Kidney (tissue), 22 donors: ENCODE measurements at places on chromosomes 1 and 21. TPM values are rescaled to one million over a fixed set of nuclear protein-coding genes. Genes with fewer than 3 reads are reported as not detected.

DNA sequence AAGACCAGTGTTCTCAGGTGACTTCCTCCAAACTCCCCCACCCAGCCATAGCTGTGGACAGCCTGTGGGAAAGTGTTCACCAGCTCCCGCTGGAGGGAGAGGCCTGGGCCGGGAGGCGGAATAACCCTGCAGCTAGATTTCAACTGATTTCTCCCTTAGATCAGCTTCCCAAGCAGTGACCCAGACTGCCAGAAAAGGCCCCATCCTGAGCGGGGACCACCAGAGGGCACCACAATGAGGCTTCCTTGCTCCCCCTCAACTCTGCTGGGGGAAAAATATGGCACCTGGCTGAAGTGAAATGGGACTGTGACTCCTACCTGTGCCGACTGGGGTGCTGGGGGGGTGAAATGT lies 50.8 kb downstream of the RHBG start:
- peaks cover 57% of the 10 kb centered on the region for H3K27me3 ChIP-seq
- H3K27ac ChIP-seq, result no peak overlapping the region
- peaks cover 10% of the 10 kb centered on the region for H3K4me1 ChIP-seq

GRCh38 chr21:40830836-40831235 lies 16.1 kb downstream of the DSCAM start:
- H3K27ac ChIP-seq, result no peak overlapping the region
- H3K4me1 ChIP-seq, result no peaks in the 10 kb centered on the region
- no peaks in the 10 kb centered on the region for H3K27me3 ChIP-seq
- no peaks in the 10 kb centered on the region for H3K36me3 ChIP-seq
- H3K4me3 ChIP-seq, result no peak overlapping the region

DNA sequence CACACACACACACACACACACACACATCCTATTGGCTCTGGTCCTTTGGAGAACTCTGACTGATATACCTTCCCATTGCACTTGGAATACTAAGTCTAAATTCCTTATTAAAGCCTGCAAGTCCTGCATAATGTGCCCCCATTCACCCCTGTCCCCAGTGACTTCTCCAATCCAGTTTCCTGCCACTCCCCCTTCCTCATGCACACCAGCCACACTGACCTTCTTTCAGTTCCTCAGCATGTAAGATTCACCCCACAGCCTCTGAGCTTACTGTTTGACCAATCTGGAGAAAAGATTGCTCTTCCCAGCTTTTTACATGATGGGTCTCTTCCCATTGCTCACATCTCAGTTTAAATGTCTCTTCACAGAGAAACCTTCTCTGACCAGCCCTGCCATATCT lies 146.6 kb downstream of the TBX15 start:
- no peaks in the 10 kb centered on the region for H3K4me1 ChIP-seq
- H3K27ac ChIP-seq, result no peak overlapping the region
- no peak for DNase-seq
- no peak overlapping the region for H3K4me3 ChIP-seq
- no peaks in the 10 kb centered on the region for H3K27me3 ChIP-seq
- H3K36me3 ChIP-seq, result no peaks in the 10 kb centered on the region

Gene SERPINC1
- 0.41 TPM for total RNA-seq

DNA sequence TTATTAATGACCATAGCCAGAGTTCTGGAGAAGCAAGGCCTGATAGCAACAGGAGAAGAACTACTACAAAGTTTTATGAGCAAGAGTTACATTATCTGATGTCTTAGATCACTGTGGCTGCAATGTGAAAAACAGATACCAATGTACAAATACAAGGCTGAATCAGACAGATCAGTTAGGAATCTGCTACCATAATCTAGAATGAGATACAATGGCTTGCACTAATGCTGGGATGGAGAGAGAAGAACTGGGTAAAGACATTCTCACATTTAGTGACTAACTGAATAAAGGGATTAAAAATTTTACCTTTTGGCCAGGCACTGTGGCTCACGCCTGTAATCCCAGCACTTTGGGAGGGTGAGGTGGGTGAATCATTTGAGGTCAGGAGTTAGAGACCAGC lies 41.3 kb downstream of the ARID4B start:
- H3K4me3 ChIP-seq, result no peak overlapping the region
- no peaks in the 10 kb centered on the region for H3K27me3 ChIP-seq
- no peak for DNase-seq

GRCh38 chr1:32984455-32985171 lies 20.0 kb upstream of the RNF19B start:
- H3K4me1 ChIP-seq, result peaks cover 4% of the 10 kb centered on the region
- DNase-seq, result no peak
- H3K27me3 ChIP-seq, result no peaks in the 10 kb centered on the region
- H3K36me3 ChIP-seq, result no peaks in the 10 kb centered on the region
- H3K27ac ChIP-seq, result no peak overlapping the region
- no peak overlapping the region for H3K4me3 ChIP-seq

- H3K27ac ChIP-seq, result no peak overlapping the region
- H3K4me3 ChIP-seq, result no peak overlapping the region
- H3K4me1 ChIP-seq, result no peaks in the 10 kb centered on the region
- no peaks in the 10 kb centered on the region for H3K36me3 ChIP-seq
- H3K27me3 ChIP-seq, result no peaks in the 10 kb centered on the region
These were observed 8.9 kb downstream of the PTPRU start for GRCh38 chr1:29245261-29245660.

Gene SH2D1B
- 0.76 TPM for total RNA-seq

- no peak overlapping the region for H3K27ac ChIP-seq
- H3K4me1 ChIP-seq, result no peaks in the 10 kb centered on the region
These were observed 7.7 kb upstream of the CD5L start for GRCh38 chr1:157849229-157849875.
